ENCODE measurements at places on chromosomes 7 and 10.
A peak's percentile ranks its signal among the peaks of the same experiment; 100 is the strongest.

DNA sequence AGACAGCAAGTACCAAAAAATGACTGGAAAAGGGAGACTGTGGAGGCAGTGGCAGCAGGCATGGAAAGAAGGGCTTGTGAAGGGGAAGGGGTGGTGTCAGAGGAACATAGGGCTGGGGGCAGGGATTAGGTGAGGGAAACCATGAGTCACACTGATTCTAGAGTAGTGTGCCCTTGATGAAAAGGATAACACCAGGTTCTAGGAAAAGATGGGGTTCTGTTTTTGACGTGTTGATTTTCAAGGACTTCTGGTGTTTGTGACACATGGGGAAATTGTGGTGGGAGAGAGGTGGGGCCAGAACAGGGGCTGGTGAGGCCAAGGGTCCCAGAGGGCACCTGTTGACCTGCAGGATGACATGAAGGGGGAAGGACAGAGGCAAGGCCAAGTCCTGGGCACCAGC lies 57.1 kb downstream of the FIGNL1 start:
- no peak for DNase-seq

DNA sequence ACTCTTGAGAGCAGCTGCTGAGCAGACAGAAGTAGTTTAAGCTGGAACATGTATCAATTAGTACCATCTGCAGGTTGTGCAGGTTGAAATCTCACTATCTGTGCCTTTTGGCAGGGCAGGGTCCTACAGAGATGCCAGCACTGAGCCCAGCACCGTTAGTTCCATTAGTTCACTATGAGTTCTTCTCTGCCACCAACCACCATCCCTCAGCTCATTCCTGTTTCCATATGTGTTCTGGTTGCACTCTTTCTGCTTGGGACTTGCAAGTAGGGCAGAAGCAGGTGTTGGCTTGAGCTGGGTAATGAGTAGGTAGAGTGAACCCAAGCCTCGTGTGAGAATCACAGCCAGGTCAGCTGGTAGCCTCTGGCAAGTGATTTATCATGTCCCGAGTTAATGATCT lies 2.8 kb downstream of the SMO start:
- DNase-seq = no peak

- no peak for DNase-seq
Measured at GRCh38 chr10:110110338-110110737, 97.1 kb upstream of the MXI1 start.

DNA sequence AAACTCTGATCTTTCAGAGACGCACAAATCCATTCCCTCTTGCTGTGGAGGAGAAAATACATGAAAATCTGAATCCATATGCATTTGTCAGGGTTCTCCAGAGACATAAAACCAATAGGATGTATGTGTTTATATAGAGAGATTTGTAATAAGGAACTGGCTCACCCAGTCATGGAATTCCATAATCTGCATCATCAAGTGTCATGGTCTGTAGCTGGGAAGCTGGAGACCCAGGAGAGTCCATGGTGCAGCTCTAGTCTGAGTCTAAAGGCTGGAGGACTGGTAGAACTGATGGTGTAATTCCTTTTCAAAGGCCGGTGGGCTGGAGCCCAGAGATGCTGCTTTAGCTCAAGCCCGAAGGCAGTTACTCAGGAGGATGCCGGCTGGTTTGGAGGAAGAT lies 134.0 kb downstream of the TCF7L2 start:
- DNase-seq = no peak

DNA sequence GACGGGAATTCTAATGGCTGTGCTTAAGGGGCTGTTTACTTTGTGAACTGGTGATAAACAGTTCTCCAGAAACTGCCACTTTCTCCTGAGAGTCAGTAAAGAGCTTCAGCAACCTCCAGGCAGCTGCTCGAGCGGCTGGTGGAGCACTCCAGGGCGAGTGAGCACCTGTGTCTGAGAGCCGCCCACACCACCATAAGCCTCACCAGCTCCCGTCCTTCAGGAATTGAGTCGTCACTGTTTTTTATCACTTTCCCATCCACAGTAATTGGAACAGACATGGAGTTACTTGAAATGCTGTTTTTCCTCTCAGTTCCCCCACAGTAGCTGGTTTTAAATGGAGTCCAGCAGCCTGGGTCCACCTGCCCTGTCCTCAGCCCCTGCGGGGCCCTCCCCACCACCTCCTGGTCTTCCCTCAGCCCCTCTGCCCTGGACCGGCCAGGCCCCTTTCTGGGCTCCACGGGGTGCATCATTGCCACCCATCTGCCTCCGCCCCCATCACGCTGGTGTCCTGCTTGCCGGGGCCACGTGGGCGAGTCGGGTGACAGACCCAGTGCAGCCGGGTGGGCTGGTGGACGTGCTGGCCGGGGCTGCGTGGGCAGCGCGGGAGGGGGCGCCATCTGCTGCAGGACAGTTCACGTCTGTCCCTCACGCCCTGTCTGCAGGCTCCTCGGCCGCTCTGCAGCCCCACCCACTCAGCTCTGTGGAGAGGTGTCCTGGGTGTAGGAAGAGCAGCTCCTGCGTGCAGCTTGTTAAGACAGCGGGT lies 56.0 kb downstream of the NKX6-2 start:
- no peak for DNase-seq

- DNase-seq = no peak
Measured at GRCh38 chr10:22698941-22699440, 15.4 kb downstream of the PIP4K2A start.

GRCh38 chr7:157808042-157808441 lies 471.2 kb downstream of the DNAJB6 start:
- DNase-seq = no peak

GRCh38 chr7:112370436-112370835 lies 79.8 kb upstream of the IFRD1 start:
- DNase-seq = peak; percentile 27

- DNase-seq = no peak
Measured at GRCh38 chr10:113644185-113645120, 19.4 kb downstream of the NRAP start.

- DNase-seq = no peak
Measured at GRCh38 chr7:36802459-36803135, 78.3 kb upstream of the AOAH start.

- peak; percentile 59 for DNase-seq
Measured at GRCh38 chr10:84541289-84541637, 212.9 kb downstream of the CCSER2 start.

DNA sequence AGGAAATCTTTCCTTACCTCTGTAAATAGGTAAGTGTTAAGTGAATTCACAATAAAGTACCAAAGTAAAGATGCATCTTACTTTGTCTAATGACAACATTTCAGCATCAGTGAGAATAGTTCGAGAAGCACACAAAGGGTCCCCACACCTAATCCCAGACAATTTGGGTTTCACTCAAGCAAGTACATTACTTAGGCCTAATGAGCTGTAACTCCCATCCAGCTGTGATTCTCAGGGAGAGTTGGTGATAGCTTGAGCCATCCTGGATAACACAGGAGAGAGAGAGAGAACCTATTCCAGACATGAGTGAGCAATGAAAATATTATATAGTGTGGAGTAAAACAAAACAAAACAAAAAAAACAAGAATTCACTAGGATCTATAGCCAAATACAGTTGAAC lies 149.1 kb upstream of the NRG3 start:
- no peak for DNase-seq

- DNase-seq = no peak
Measured at GRCh38 chr7:343864-344607, 54.1 kb downstream of the FOXL3 start.

DNA sequence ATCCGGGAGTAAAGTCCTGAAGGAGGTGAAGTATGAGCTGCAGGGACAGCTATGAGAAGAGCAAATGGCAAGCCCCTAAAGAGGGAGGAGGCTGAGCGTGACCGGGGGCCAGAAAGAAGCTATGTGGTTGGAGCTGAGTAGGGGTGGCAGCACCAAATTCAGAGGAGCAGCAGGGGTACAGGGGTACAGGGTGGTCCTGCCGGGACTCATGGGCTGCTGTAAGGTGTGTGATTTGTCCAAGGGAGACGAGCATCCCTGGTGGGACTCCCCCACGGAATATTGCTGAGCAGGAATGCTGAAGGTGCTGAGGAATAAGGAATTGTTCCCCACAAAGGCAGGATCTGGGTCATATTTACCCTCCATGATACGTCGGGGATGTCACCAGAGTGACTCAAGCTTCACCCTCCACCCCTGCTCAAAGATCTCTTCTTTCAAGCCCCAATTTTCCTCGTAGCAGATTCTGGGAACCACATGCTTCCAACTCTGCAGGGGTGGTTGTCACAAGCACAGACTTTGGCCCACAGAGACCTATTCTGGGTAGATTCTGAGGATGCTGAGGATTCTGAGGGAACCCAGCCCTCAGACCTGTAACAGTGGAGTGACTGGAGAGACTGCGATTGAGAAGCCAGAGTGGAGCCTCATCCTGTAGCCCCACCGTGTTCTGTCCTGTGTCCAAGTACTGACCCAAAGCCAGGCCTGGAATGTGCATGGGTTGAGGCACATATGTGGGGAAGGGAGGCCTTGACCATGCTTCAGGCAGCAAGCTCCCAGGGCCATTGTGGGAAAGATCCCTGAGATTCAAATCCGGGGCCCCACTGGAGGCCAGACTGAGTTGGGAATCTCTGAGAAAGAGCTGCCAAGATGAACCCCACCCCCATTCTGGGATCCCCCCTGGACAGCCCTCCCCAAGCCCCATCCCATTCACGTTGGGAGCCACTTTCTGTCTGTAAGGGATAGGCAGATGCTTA lies 4.2 kb downstream of the SFTPD start:
- no peak for DNase-seq

DNA sequence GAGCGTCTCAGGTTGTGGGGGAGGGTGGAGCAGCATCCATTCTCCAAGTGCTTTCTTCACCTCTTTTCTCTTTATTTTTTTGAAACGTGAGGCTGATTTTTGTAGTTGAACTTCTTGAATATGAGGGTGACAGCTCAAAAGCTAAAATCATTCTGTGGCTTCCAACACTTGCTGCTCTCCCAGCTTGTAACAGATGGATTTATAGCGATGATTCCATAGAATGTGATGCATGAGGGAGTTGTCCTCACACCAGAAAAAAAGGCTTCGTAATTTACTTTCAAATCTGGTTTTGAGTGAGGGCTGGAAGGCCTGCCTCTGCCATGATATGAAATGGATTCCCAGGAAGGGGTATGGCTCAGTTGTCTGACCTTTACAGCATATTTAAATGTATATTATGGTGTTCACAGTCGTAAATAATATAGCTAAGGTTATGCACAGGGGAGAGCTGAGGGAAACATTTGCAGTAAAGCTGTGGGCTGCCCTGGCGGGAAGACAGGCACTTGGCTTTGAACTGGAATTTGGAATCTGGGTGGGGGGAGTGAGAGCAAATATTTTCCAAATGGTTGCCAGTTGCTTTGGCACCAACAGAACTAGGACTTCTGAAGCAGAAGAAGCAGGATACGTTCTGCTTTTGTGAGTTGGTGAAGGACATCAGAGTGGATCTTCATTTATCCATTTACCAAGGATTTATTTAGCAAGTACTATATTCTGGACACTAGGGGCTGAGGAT lies 166.7 kb downstream of the SORCS3 start:
- DNase-seq = no peak

GRCh38 chr10:89648074-89648473 lies 3.0 kb upstream of the PANK1 start:
- DNase-seq = peak; percentile 37

Data from pancreas (tissue), 10 donors.